Activated T-cell treated with anti-CD3 and anti-CD28 coated beads, Interleukin-2, amount 50 U/mL, for 48 hours (primary cell): ENCODE measurements at places on chromosomes 13 and 19.

- DNase-seq = no peak
Observed at GRCh38 chr19:7417671-7418324, 69.1 kb downstream of the ARHGEF18 start.

- DNase-seq = no peak
Observed at GRCh38 chr13:51596541-51596940, 12.3 kb downstream of the WDFY2 start.

DNA sequence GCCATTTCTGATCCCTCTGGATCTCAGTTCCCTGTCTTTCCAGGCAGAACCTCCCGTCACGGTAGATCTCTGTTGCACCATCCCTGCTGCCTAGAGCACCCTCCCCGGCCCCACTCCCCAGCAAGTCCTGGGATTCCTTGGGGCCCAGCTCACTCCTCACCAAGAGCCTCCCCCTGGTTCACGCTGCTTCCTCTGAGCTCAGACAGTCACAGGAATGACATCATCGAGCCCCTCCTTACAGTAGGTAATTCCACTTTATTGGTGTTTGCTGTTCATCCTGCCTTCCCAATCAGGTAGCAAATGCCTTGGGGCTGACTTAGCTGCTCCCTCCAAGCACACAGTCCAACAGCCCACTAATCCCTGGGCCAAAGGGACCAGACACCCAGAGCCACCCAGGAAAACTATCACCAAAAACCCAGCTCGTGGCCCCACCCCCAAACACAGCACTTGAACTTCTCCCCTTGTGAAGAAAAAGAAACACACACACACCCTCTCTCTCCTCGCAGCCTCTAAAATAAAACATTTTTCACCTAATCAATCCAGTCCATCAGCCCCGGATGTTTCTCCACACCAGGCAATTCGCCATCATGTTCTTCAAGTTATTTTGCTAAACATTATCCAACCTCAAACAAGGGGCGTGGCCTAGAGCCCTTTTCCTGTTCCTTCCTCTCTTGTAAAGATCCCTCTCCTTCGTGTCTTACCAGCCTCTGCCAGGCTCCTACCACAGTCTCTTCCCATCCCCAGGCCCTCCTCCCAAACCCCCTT is 2.5 kb downstream of the NAPA start:
- DNase-seq = no peak

- peak; percentile 87 for DNase-seq
Observed at GRCh38 chr19:6772028-6772865, at the start of gene VAV1. Gene VAV1, plus strand, starts transcription at chr19:6772708. Its CDS starts 100 bp downstream, at chr19:6772808.

GRCh38 chr19:46076951-46077814 is 36.4 kb upstream of the IGFL4 start:
- peak; percentile 58 for DNase-seq

DNA sequence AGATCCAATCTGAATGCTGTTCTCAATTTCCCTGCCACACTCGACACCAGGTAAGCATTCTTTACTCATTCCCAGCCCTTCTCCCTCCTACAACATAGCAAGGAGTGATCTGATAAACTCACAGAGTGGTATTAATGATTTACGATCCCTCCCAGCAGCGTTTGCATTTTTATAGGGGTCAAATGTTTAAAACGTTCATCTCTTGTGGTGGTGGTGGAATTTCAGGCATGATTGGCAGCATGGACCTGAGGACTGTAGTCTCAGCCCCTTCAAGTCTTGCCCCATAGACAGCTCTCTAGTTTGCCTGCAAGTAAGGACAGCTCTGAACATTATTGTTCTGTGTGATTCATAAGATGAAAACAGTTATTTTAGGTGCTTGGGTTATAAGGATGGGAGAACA is 565.7 kb downstream of the EFNB2 start:
- no peak for DNase-seq

DNA sequence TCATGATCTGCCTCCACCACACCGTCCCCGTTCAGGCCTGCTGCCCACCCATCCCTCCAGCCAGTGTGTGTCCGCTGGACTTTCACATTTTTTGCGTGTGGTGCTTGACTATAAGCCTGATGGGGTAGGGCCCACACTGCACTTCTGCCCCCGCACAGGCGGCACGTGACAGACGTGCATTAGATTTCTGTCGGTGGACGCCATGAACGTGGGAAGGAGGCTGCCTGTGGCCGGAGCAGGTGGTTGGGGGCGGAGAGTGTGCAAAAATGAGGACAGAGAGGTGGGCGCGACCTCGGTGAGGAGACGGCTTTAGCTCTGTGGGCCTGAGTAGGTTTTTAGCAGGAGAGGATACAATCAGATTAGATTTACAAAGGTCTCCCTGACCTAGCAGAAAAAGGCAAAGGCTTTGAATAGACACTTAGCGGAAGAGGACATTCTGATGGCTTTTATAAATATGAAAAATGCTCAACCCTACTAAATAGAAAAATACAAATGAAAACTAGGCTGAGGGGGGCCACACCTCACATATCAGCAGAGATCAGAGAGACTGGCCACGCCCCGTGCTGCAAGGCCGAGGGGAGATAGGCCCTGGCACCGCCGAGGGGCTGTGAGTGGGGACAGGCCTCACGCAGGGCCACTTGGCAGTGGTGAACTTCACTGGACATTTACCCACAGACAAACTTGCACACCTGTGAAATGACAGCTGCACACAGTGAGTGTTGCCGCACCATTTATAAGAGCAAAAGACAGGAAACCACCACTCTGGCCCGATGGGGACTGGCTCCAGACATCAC is 25.4 kb downstream of the PAK4 start:
- DNase-seq = no peak

DNA sequence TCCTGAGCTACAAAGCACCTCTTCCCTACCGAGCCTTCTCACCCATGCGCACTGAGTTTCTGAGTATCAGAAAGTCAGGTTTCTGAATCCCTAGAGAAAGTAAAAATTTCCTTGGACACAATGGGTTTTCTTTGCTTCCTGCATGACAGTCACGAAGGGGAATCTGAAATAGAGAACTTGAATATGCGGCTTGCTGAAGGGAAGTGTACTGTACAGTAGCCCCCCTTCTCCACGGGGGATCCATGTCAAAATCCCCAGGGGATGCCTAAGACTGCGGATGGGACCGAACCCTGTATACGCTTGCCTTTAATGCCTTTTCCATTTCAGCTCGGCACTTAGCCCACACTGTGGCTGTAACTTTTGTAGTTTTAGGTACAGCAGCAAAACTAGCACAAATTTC is 107.9 kb downstream of the GGACT start:
- DNase-seq = no peak

- DNase-seq = no peak
Observed at GRCh38 chr19:34364462-34364829, 550 bp upstream of the GPI start.

DNA sequence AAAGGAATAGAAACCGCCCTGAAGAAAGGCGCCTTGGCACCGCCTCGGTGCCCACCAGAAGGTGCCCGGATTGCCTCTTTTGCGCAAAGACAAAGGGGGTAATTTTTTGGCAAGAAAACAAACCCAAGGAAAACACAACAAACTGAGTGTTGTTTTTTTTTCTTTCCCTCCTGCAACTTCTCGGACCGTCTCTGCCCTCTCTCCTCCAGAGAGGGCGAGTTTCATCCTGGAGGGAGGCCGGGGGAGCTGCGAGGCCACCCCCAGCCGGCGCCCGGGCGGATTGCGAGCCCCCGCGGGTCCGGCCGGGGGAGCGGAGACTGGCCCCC is 2.3 kb downstream of the ZNF536 start:
- DNase-seq = no peak

GRCh38 chr19:2415281-2415972 is 12.0 kb downstream of the TIMM13 start:
- DNase-seq = no peak

DNA sequence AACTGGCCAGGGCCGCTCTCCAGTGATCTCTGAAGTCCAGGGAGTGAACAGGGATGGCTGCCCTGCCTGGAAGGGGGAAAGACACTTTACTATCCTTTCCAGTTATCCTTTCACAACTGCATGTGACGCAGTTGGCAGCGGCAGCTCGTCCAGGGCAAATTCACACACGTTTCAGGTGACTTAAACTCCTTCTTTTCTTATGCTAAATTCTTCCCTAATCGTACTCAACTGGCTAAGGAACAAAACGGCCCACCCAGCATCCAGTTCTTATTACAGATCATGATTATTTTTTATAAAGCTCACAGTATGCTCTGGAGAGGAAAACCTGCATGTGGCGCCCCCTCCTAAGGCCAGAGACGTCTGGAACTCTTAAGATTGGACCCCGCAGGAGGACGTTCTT is 767.1 kb downstream of the UQCRFS1 start:
- no peak for DNase-seq

GRCh38 chr13:50448535-50448998 is 394.9 kb downstream of the DLEU7 start:
- DNase-seq = no peak

DNA sequence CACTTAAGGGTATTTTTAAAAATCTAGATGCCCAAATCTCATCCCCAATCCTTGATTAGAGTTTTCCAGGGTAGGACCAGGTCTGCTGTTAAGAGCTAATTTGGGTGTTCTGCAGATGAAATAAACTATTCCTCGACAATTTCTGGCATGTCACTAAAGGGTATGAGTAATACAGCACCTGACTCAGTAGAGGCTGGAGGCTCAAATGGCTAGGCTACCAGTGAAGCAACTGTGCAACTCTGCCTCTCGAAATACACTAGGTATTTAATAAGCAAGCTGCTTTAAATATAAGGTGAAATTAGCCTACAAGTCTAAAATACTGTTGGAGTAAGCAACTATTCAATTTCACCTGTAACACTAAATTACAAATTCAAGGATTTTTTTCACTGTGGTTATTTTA is 1.5 kb downstream of the RNF6 start:
- DNase-seq = no peak

GRCh38 chr19:1181606-1182005 is 7.5 kb upstream of the SBNO2 start:
- no peak for DNase-seq

- DNase-seq = peak; percentile 98
Observed at GRCh38 chr19:4867534-4868285, at the start of gene PLIN3. Gene PLIN3, minus strand, starts transcription at chr19:4867667. Its CDS starts 6,273 bp downstream, at chr19:4861394.

DNA sequence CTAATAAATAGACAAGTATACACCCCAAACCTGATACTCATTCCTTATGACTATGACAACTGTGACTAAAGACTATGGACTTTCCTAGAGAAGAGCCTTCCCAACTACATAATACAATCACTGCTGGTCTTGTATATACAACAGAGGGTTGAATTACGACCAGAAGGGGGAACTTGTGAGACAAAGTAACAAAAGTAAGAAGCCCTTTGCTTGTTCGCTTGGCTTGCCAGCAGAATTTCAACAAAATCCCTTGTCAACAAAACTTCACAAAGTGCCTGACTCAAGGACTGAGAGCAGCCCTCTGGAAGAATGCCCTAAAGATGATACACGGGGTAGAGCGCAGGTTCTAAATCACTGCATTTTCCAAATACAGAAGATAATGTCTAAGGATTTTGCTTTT is 99.4 kb downstream of the WASF3 start:
- no peak for DNase-seq

GRCh38 chr13:46320406-46320805 is 66.6 kb downstream of the RUBCNL start:
- no peak for DNase-seq

DNA sequence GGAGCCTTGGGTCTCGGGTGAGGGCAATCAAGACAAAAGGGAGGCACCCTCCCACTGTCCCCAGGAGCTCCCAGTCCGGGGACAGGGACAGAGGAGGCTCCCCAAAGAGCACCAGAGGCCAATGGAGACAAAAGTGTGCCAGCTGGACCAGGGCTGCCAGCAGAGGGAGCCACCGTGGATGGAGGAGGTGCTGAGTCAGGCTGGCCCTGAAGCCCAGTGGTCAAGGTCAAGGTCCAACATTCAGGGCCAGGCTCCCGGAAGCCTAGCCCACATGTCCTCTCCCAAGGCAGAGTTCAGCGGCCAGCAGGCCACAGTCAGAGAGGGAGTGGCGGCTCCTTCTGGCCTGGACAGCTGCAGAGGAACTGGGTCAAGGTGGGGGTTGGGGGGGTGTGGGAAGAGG is 8.4 kb downstream of the COL5A3 start:
- DNase-seq = peak; percentile 36

GRCh38 chr13:28475916-28476725 is 18.8 kb downstream of the FLT1 start:
- DNase-seq = no peak

- DNase-seq = no peak
Observed at GRCh38 chr13:44884076-44884729, 105.1 kb downstream of the NUFIP1 start.

GRCh38 chr19:47020132-47020805 is 632 bp downstream of the NPAS1 start:
- DNase-seq = no peak

- no peak for DNase-seq
Observed at GRCh38 chr19:4012092-4012974, 4.8 kb downstream of the PIAS4 start.

- no peak for DNase-seq
Observed at GRCh38 chr19:13034636-13035035, 39.4 kb downstream of the NFIX start.

GRCh38 chr13:99774644-99775043 is 196.9 kb downstream of the ZIC5 start:
- no peak for DNase-seq

- DNase-seq = no peak
Observed at GRCh38 chr13:52395704-52396103, 10.3 kb downstream of the THSD1 start.

DNA sequence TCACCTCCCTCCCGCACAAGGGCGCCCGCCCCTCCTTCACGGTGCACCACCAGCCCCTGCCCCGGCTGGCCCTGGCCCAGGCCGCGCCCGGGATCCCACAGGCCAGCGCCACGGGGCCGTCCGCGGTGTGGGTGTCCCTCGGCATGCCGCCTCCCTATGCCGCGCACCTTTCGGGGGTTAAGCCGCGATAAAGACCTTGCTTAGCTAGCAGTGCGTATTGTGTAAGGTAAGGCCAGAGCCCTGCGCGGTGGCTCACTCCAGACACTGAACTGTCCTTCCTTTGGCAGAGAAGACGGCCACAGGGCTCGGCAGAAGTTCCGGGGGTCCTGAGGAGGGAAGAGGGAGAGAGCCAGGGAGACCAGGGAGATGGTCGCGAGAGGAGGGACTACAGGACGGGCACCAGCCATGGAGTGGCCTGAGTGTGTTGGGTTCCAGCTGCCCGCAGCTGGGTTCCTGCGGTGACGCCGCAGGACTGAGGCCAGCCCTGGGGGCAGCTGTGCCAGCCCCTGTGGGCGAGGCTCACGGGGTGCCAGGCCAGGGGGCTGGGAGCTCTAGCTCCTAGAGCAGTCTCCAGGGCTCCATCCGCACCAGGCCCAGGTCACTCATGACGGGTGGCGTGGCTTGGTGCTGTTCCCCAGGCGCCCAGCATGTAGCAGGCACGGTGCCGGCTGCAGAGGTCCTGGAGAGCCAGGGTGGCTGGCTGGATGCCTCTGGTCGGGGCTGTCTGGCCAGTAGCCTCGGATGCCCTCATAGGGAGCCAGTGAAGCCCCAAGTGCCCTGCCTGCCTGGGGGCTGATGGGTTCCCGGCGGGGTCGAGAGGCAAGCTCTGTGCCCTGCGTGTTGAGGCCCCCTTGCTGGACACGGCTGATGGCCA is 7.7 kb downstream of the PLEKHJ1 start:
- no peak for DNase-seq

DNA sequence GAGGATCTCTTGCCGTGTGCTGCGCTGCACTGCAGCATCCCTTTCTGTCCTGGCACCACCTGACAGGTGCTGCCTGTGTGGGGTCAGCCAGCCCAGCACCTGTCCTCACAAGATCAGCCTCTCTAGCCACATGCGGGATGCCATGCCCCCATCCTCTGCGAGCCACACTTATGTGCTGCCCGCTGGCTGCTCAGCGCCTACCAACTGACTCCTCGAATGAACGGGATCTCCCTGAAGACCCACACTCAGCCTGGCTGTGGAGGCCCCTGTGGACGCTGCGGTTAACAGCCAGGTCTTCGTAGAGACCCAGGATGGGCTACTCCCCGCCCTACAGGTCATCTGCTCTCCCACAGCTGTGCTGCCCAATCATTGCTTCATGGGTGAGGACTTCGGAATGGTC is 106.1 kb downstream of the DOCK9 start:
- no peak for DNase-seq

- no peak for DNase-seq
Observed at GRCh38 chr19:58354478-58355030, 1.3 kb upstream of the A1BG start.
